HCEC 1CT (cell line): ENCODE measurements at places on chromosomes 5 and 9.

DNA sequence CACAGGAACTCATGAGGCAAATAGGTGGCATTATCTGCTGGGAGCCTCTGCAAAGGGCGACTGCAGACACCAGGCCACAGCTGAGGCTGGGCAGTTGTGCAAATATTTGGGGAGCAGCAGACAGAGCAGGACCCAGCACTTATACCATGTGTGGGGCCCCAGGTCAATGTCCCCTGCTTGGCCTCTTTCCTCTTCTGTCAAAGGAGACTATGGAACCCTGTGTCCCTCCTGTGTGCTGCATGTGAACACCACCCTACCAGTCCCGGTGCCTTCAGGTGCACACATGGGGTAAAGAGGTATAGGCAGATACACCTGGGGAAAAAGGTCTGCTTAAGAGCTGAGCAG lies 50.8 kb downstream of the ROR2 start:
- DNase-seq, result no peak

GRCh38 chr9:109475526-109475925 lies 22.6 kb downstream of the PTPN3 start:
- DNase-seq, result no peak

GRCh38 chr9:99731950-99732349 lies 89.7 kb upstream of the NR4A3 start:
- DNase-seq, result no peak

DNA sequence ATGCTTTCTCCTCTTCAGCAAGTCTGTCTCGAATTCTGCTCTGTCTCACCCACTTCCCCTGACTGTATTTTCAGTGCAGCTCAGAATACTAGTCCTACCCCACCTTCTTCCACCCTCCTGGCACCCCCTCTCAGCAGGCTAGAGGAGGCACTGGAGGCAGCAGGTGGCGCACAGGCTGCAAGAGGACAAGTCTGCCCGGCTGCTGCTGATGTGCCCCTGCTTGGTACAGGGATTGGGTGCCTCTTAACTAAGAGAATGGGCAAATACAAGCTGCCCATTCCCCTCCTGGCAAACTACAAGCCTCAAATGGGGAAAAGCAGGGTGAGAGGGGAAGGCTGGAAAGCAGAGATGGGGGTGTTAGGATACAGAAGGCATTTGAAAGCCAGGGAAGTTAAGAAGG lies 5.1 kb downstream of the TLN1 start:
- peak; percentile 43 for DNase-seq

DNA sequence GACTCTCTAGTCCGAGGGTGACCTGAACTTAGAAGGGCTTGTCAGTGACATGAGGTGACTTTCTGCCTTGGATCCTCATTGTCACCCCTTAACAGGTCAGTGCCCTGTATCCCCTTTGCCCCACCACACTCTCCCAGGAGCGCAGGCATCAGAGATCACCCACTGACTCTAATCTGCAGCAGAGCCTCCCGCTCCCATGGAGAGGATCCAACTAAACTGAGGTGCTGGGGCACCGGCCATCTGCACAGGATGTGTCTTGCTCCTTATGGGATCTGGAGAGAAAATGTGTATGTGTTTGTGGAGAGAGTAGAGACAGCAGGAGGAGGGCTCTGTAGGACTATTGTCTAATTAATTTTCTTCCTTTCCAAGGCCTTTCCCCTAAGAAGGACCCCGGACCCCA lies 213.7 kb downstream of the ROR2 start:
- DNase-seq, result no peak

DNA sequence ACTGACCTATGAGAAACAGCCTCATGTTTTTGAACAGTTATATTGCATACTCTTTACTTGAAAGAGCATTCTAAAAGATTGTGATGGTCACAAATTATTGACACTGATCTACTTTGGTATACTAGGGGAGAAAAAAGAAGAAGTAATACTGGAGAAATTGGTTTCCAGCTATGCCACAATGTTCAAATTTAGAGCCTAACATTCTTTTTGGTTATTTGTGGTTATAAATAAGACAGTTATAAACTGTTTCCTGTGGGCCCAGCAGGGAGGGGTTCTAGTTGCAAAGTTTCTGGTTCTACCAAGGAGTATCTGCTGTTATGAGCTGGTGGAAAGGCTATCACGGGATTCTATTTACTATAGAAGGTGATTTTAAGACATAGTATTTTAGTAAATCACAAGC lies 4.8 kb downstream of the CWC27 start:
- DNase-seq, result no peak

GRCh38 chr5:61251874-61252642 lies 80.0 kb upstream of the ZSWIM6 start:
- DNase-seq, result no peak

DNA sequence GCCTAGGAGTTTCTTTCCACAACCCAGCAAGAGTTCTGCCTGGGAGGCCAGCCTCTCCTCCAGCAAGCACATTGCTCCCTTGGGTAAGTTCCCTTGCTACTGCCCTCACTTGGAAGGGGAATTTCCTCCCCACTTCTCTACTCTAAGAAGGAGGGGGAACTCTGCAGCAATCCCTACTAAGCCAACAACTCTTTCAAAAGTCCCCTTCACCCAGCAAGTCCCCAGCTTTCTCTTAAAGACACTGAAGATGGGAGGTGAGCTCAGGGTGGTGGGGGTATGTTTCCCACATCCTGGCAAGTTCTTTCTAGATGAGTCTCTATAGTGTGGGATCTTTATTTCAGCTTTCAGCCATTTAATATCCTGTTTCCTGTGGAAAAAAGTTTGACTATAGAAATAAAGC lies 49.0 kb downstream of the PDE8B start:
- DNase-seq, result no peak
